Motor neuron (in vitro differentiated cells): ENCODE measurements at places on chromosomes 3 and 15.

GRCh38 chr3:146403792-146404191 lies 65.6 kb downstream of the PLSCR2 start:
- no peak for ATAC-seq

GRCh38 chr15:66649235-66649984 lies 52.6 kb upstream of the SMAD6 start:
- peak; percentile 36 for ATAC-seq

GRCh38 chr3:122563717-122564025 lies 429 bp downstream of the PARP9 start:
- no peak for ATAC-seq

GRCh38 chr15:68984586-68984985 lies 29.9 kb upstream of the NOX5 start:
- no peak for ATAC-seq

DNA sequence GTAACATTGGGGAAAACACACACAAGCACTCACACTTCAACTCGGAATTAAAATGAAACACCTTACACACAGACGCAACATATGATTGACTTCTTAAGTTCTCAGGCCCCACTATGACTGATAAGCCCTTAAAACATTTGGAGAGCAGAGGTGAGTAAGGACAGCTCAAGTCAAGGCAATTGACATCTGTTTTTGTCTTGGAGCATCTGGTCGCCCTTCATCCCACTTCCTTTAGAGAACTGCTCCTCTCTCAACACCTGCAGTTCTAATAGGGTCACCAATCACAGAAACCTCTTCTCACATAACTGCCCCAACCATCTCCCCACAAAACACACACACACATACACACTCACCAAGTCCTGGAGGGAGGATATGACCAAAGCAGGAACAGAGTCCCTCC lies 43.4 kb downstream of the ERC2 start:
- no peak for ATAC-seq

GRCh38 chr3:37923569-37924040 lies 61.9 kb downstream of the CTDSPL start:
- no peak for ATAC-seq

DNA sequence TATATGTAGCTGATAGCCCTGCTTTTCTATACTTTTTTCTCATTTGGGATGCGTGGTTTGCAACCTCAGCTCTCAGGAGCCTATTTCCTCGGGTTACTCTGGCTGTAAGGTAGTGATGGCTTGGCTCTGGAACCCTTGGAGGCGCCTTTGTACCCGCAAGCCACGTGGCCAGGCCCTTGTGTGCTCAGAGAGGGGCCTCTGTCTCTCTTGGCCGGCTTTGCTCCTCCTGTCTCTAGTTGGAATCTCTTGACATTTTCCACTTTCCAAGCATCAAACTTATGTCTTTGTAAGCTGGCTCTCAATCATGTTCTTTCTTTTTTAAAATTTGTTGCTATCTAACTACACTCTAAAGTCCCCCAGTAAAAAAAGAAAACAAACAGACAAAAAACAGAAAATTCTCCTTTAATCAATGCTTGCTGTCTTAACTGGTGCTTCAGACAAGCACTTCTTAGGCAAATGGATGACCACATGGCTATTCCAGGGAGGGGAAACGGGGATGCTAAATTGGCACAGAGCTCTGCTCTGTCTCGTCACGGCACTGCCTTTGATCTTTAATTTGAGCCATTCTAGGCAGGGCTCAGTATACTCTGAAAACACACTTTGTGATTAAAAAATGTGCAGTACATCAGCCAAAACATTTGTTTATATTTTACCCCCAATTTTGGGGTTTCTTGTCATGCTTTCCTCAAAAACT lies 180.4 kb upstream of the NR2E3 start:
- no peak for ATAC-seq

- no peak for ATAC-seq
Measured at GRCh38 chr3:182740710-182741109, 52.6 kb upstream of the ATP11B start.

DNA sequence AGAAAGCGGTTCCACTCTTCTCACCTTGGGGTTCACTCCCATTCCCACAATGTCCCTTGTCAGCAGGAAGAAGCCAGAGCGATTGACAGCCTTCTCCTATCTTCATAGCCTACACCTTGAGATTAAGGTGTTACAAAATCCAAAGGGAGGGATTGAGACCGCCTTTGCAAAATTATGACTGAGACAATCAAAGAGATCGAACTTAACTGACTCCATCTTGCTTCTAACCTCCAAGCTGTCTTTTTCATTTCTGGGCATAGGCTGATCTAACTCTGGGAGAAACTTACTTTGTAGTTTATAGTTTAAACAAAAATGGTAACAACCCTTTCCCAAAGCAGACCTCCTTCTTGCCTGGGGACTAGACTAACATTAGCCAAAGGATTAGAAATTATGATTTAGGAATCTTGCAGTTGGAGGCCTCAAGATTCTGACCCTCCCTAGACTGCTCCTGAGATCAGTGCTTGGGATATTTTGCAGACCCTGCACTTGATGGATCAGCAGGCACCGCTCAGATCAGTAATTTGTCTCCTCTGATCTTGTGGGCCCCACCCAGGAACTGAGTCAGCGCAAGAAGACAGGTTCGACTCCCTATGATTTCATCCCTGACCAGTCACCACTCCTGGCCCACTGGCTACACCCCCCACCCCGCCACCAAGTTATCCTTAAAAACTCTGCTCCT lies 40.0 kb downstream of the PAQR5 start:
- no peak for ATAC-seq

GRCh38 chr3:61877359-61878138 lies 316.2 kb downstream of the PTPRG start:
- ATAC-seq = no peak

DNA sequence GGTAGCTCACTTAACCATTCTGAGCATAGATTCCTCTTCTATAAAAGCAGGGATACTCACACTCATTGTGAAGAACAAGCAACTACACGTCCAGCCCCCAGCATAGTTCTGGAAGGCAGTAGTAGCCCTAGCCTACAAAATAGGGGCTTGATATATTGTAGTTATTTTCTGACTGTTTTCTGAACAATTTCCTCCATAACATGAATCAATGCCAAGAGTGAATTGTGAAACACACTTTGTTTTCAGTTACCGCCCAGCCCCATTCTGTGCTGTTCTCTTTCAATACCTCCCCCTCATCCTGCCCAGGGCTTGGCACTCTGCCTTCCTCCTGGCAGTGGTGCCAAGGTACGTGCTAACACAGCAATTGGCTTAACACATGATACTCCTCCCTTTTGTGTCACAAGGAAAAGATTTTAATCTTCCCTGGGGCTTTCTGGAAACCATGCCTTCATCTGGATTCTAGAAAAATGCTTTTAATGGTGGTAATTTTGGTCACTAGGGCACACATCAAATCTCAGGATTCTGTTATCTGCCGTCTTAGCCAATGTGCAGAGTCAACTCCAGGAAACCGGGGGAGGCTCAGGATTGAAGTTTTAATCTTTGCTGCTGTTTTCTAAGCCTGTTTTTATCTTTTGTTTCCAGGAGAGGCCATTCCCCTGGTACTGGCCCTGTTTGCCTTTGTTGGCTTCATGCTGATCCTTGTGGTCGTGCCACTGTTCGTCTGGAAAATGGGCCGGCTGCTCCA lies 37.2 kb downstream of the IL20RB start:
- ATAC-seq = peak; percentile 70

- ATAC-seq = no peak
Measured at GRCh38 chr3:168422843-168423242, 327.1 kb upstream of the GOLIM4 start.

GRCh38 chr3:31106204-31106603 lies 211.7 kb upstream of the GADL1 start:
- no peak for ATAC-seq

DNA sequence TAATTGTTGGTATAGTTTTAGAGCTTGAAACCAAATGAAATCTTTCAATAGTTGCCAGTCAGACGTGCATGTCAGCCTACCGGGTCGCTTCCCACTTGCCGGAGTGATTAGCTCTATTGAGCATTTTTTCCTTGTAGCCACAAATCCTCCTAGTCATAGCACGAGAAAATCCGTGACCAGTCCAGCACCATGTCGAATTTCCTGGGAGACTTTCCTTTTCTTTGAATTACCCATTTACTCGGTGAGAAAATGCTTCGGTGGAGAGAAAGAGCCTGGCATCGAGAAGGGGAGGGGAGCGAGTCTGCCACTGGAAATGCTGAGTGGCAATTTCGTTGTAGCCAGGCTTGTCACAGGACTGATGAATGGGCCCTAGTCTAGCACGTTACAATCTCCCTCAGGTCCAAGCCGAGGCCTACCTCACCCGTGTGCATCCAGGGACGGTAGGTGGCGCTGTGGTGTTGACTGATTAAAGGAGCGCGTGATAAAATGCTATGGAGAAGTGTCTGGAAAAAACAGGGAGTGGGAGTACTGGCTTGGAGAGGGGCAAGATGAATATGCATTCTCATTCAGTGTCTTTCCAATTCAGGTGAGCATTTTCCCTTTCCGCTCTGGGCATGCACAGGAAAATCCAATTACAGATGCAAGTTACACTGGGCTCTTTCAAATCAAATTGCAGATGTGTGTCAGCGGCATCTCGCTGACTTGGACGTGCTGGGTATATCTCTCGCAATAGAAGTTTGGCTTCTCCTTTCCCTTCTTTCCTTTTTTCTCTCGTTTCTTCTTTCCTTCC lies 238.8 kb downstream of the EDEM1 start:
- ATAC-seq = peak; percentile 98

DNA sequence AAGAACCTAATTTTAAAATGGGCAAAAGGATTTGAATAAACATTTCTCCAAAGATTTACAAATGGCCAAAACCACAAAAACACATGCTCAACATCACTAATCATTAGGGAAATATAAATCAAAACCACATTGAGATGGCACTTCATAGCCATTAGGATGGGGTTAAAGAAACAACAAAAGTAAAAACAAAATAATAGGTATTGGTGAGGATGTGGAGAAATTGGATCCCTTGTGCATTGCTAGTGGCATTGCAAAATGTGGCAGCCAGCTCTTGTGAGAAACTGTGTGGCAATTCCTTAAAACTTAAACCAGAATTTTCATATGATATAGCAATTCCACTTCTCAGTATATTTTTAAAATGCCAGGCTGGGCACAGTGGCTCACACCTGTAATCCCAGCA lies 126.5 kb downstream of the STT3B start:
- ATAC-seq = no peak
